ENCODE measurements at places on chromosomes 4 and X.

DNA sequence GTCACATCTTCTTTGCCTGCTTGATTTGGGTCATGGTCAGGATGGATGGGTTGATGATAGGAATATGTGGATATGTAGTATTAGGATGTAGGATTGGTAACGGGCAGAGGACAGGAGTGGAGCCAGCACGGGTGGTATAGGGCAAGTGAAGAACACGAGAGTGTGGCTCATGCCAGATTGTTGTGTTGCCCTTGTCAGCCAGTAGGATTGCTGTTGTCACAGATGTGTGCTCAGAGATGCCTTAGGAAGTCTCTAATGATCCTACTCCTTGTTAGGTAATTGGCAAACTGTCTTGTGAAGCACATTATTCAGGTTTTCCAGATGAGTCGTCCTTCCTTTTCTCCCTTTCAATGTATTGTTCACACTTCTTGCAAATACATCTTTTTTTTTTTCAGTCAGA lies 5.5 kb downstream of the ATP10D start:
- DNase-seq, result no peak

GRCh38 chr4:84171871-84172270 lies 327.2 kb downstream of the NKX6-1 start:
- DNase-seq, result no peak

DNA sequence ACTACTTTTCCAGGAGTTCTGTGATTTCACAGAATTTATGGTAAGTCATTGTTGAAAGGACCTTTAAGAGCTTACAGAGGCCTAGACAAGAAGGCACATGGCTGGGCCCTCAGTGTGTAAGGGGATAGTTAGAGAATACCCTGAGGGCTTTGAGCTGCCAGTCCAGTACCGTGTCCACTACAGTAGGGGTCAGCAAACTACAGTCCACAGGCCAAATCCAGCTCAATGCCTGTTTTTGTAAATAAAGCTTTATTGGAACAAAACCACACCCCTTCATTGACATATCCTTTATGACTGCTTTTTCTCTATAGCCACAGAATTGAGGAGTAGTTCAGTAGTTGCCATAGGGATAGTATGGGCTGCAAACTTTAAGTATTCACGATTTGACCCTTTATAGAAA lies 176.2 kb downstream of the MID1 start:
- no peak for DNase-seq

- no peak for DNase-seq
These were observed 1161.4 kb upstream of the PCDH7 start for GRCh38 chr4:29558789-29559188.

GRCh38 chrX:36856849-36857248 lies 151.3 kb upstream of the FAM47C start:
- DNase-seq, result no peak

Measured in right lobe of liver (tissue), 6 donors.